AG04450 (cell line): ENCODE measurements at places on chromosomes 5 and 9.

GRCh38 chr5:176542135-176542595, 5.0 kb upstream of the RNF44 start:
- no peak for DNase-seq

DNA sequence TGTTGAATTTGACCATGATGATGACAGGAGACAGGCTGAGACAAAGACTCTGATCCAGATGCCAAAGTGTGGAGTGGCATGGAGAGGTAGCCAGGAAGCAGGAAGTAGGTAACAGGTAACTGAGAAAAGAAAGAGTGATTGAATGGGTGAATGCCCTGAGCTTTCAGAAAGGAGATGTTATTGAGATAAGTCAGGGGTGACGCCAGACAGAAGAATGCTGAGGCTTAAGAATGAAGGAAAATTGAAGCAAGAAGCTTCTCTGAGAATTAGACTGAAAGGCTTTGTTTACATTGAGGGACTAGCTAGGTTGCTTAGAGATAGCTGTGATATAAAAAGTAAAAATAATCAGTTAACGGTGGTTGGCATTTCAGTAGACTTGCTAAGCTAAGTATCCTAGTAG, 165.7 kb downstream of the PSAT1 start:
- no peak for DNase-seq

DNA sequence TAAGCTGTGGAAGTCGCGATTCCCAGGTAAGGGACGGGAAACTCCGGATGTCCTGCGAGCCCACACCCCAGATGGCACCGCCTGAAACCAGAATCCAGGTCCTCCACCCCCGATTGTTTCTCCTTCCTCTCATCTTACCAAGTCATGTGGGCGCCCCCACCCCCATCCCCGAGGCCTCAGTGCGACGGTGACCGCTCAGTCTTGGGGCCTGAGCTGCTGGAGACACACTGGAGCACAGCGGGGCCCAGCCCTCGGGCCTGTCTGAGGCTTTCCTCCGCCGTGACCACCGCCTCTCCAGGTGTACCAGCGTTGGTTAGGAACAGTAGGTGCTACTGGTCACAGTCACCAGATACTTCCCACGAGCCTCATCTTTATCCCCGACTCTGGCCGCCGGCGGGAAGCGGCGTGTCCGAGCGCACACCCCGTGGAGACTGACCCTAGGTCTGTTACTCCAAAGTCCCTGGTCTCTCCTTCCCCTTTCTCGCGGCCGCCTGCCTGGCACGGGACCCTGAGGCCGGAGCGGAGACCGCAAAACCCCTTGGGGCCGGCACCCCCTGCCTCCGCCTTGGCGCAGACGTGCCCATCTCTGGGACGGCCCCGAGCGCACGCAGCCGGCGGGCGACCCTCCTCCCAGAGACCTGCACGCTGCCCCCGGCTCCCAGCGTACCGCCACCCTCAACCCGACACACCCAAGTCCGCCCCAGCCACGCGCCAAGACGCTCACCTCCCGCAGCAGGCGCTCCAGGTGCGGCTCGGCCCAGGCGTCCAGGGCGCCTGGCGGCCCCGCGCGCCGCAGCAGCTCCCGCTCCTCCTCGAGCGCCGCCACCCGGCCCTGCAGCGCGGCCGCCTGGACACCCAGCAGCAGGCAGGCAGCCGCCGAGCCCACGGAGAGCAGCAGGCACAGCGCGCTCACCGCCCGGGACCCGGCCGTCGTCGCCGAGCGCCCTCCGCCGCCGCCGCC, 733 bp downstream of the COL23A1 start:
- DNase-seq, result no peak

DNA sequence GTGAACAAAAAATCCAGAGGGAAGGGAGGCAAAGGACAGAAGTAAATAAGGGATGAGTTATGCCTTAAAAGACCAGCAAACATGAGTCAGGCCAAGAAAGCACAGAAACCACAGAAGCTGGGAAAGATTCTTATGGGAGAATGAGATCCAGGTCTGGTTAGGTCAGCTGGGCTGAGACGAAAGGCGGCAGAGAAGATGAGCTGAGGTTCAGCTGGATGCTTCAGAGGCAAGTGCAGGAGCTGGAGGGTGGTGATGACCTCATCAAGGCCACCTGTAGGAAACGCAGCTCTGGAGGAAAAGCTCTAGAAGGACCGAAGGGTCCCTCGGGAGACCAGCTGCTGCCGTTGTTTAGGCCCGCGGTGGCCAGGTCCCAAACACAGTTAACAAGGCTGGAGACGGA, 152.0 kb downstream of the MYO10 start:
- DNase-seq, result peak; percentile 56

DNA sequence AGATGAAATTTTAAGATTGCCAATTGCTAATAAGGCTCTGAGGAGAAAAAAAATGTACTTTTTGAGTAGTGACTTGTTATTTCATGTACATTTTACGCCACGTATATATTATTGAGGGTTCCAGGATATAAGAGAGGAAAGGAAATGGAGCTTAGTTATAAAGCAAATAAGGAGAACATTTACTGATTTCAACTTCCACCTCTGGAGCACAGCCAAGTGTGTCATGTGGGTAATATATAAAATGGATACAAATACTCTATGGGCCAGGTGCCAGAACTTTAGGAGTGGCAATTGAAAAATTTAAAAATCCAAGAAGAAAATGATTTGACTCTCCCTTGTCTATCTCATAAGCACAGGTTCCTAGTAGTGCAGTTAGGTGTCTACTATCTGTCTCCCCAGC, 45.0 kb upstream of the VLDLR start:
- DNase-seq, result no peak

GRCh38 chr5:103243665-103244064, 14.9 kb upstream of the MACIR start:
- DNase-seq, result no peak

DNA sequence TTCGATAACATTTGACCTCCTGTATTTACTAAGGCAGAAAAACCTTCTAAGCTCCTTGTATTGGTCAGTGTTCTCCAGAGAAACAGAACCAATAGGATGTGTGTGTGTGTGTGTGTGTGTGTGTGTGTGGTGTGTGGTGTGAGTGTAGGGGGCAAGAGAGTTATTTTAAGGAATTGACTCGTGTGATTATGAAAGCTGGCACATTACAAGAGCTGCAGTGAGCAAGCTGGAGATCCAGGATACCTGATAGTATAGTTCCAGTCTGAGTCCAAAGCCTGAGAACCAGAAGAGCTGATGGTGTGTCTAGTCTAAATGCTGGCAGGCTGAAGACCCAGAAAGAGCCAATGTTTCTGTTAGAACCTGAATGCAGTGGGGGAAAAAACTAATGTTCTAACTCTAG, 21.2 kb upstream of the PIK3R1 start:
- DNase-seq, result no peak

GRCh38 chr5:102049517-102049916, 246.6 kb downstream of the SLCO4C1 start:
- no peak for DNase-seq

- DNase-seq, result no peak
Measured at GRCh38 chr5:139183502-139183901, 14.7 kb downstream of the SIL1 start.

DNA sequence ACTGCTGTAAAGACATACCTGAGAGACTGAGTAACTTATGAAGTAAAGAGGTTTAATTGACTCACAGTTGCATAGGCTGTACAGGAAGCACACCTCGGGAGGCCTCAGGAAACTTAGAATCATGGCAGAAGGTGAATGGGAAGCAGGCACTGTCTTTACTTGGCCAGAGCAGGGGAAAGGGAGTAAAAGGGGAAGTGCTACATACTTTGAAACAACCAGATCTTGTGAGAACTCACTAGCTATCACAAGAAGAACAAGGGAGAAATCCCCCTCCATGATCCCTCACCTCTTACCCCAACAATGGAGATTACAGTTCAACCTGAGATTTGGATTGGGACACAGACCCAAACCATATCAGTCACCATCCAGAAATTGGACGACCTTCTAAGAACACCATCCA, 1285.8 kb upstream of the CDH9 start:
- no peak for DNase-seq

GRCh38 chr5:123997064-123997461, 485.1 kb downstream of the CSNK1G3 start:
- no peak for DNase-seq

DNA sequence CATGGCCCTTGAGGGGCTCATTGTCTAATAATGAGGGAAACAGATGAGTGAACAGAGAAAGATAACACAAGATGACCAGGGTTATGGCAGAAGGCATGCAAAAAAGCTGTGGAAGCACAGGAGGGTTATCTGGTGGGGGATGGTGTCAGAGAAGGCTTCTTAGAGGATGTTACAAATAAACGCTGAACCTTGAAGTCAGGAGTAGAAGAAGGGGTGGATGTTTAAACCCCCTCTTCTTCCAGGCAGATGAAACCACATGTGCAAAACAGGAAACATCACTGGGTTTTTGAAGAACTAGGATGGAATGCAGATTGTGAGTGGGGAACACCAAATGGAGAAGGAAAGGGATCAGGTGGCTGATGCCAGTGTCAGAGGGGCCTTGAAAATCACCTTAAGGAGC, 41.8 kb upstream of the NR5A1 start:
- no peak for DNase-seq

DNA sequence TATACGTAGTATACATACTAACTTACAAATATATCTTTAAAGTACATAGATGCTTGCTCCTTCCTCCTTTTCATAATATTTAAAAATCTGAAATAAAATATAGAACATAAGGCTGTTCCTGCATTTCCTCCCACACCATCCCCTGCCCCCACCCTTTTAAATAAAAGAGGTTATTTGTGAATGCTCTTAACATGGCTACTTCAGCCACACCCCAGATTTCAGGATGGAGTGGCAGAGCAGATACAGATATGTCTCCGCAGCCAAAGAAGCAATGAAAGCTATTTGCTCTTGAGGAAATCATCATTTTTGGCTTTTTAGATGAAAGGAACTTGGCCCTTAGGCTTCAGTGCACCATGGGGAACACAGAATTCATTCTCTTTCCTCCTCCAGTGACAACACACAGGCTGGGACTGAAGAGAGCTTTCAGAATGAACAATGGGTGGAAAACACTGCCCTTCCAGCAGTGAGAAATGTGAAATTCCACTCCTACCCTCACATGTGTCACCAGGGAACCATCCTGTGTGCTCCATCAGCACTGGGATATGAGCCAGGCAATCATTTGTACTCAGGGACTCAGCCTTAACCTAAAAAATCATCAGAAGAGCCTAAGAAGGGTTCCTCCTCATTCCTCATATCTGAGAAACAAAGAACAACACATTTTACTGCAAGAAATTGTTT, 134.3 kb downstream of the PPP2R2B start:
- DNase-seq, result no peak

DNA sequence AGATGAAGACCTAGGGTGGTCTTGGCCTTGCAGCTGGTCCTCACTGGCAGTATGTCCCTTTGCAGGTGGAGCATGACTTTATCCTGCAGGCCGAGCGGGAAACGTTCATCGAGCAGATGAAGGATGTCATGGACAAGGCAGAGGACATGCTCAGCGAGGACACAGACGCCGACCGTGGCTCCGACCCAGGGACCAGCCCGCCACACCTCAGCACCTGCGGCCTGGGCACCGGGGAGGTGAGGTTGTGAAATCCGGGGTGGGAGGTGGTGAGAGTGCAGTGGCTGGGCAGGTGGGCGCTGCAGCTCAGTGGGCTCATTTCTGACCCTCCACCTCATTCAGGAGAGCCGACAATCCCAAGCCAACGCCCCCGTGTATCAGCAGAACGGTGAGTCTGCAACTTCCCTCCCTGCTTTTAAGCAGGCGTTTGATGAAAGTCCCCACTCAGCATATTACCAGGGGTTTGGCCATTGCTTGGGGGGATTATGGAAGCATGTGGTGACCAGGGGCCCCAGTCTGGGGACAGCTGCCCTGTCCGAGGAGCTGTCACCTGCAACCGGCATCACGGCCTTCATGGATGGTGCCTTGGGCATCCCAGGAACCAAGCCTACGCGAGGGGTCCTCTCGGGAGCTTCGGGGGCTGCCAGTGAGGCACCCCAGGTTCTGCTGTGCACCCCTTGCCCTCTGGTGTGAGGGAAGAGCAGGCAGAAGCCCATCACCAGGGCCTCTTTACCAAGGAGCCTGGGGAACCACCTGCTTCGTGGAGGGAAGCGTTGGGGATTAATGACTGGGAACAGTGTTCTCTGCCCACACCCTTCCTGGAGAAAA, 84.0 kb downstream of the WNK2 start:
- DNase-seq, result no peak

DNA sequence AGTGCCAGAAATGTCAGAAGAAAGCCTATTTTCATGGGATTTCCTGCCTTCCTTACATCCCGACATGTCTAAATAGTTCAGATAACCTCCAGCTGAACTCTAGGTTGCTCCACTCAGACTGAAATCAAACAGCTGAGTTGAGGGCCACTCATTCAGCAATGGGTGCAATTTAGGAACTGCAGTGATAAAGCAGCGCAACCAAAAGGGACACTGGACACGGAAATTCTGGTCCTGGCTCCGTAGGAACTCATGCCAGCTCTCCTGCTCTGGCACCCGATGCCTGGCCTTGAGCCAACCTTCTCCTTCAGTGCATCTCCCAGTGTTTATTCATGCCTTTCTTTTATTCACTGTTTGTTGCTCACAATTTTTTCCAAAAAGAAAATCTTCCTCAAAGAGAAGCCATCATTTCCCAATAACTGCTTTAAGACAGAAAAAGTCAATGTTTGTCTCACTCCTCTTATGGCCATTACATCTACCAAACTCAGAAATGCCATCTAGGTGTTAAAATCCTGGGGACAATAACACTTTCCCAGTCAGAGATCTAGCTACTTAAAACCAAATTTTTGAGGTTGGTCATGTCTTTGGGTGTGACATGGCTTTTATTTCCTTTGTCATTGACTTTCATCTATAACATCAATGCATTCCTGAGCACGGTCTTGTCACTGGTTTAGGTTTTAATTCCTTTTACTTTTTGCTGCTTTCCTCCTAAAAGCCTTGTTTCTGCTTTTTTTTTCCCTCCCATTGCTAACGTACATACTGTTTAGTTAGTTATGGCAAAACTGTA, 126.9 kb downstream of the PDE4D start:
- DNase-seq, result no peak

- DNase-seq, result no peak
Measured at GRCh38 chr5:109748546-109748945, 58.8 kb downstream of the MAN2A1 start.

DNA sequence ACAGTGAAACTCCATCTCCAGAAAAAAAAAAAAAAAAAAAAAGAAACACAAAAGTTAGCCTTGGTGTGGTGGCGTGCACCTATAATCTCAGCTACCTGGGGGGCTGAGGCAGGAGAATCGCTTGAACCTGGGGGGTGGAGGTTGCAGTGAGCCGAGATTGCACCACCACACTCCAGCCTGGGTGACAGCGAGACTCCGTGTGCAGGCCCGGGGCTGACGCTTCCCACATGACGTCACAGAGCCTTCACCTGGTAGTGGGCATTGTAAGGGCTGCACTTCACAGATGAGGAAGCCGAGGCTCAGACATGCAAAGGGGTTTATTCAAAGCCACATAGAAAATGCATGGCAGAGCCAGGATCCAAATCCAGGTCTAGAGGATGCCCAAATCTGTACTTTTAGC, 114.2 kb downstream of the GAPVD1 start:
- DNase-seq, result no peak

- DNase-seq, result no peak
Measured at GRCh38 chr5:28275931-28276330, 1237.5 kb upstream of the CDH9 start.
